ENCODE measurements at places on chromosomes 3 and 15.

DNA sequence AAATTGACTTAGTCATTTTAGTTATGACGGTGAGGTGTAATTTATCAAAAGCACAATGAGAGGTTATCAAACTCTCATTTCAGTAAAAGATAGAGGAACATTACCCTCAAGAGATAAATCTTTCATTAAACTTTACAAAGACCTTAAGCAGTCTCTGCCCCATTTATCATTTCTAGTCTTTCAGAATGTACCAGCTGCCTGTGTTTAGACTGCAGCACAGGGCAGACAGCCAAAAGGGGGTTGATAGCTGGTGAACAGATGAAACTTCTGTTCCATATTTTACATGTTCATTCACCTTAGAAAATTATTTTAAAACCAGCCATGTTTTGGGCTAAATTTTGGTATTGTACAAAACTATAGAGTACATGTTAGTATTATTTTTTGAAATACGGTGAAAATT, 514.6 kb upstream of the CNTN3 start:
- DNase-seq, result no peak
- no peak overlapping the region for H3K27ac ChIP-seq
- no peaks in the 10 kb centered on the region for H3K27me3 ChIP-seq

DNA sequence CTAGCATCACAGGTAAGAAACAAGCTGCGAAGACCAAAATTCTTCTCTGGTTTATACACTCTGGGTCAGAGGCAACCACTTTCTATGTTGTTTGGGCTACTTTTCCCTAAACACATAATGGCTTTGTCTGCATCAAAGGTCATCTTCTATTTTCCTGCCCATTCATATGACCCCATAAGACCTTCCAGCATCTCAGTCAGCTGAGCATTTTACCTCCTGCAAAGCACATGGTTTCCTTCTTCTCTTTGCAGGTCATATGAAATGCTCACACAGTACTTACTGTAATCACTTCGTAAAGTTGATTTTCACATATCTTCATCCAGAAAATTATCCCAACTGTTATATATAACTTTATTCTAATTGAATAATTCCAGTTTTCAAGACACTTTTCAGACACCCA, 34.8 kb downstream of the LIPC start:
- H3K27me3 ChIP-seq, result no peaks in the 10 kb centered on the region
- DNase-seq, result no peak
- no peak overlapping the region for H3K4me3 ChIP-seq

DNA sequence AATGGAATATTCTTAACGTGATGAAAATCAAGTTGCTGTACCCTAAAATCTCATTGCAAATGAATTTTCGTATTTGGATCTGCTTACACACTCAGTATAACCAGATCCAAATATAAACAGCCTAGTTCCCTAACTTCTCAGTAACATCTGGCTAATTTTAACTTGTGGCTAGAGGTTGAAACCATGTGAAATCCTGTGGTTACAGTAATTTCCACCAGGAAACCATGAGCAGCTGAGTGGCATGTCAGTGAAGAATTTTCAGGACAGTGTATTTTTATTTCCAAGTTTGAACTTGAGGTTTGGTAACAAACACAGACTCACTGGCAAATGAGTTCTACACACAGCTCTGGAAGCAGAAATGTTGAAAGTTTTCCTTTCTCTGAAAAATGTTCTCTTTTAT, 754.1 kb downstream of the NR2F2 start:
- no peak overlapping the region for H3K27ac ChIP-seq
- H3K36me3 ChIP-seq, result no peaks in the 10 kb centered on the region
- H3K4me3 ChIP-seq, result no peak overlapping the region
- H3K4me1 ChIP-seq, result peaks cover 22% of the 10 kb centered on the region

DNA sequence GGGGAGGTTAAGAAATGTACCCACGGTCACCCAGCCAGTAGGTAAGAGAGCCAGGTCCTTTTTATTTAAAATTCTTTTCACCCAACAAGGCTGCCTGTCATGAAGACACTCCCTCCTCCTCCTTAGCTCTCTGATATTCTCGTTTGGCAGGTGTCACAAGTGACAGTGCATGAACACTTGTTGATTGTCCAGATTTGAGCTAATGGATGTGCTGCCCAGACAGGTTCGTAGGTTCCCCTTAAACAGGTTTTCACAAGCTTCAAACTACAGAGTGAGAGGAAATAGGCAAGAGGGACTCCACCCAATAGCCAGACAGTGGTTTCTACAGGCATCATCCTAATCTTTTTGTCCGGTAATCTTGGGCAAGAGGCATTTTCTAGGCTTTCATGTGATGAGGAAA, 32.2 kb downstream of the ATP13A4 start:
- no peak overlapping the region for H3K4me3 ChIP-seq
- H3K27ac ChIP-seq, result no peak overlapping the region
- no peak for DNase-seq
- no peaks in the 10 kb centered on the region for H3K36me3 ChIP-seq
- peaks cover 11% of the 10 kb centered on the region for H3K27me3 ChIP-seq

DNA sequence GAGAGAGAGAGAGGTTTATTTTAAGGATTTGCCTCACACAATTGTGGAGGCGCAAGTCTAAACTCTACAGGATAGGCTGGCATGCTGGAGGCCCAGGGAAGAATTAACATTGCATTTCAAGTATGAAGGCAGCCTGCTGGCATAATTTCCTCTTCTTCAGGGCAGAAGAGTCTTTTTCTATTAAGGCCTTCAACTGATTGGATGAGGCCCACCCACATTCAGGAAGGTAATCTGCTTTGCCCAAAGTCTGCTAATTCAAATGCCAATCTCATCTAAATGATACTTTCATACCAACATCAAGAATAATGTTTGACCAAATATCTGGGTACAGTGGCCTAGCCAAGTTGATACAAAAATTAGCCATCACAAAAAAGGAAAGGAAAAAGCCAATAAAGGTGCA, 258.1 kb upstream of the MDFIC2 start:
- no peak overlapping the region for H3K27ac ChIP-seq
- no peak overlapping the region for H3K4me3 ChIP-seq
- DNase-seq, result no peak
- no peaks in the 10 kb centered on the region for H3K4me1 ChIP-seq

DNA sequence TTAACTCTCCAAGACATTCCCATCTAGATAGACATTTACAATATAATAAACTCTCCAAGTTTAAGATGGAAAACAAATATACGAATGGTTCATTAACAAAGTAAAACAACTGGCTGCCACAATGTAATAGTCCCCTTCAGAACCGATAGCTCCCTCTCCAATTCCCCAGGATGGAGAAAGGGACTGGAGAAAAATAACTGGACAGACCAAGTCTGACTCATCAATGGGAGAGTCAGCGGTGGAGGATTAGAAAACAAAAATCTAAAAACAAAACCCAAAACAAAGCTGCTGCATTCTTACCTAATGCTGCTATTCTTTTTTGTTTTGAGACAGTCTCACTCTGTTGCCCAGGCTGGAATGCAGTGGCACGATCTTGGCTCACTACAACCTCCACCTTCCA, 468.1 kb downstream of the SHQ1 start:
- H3K27me3 ChIP-seq, result no peaks in the 10 kb centered on the region
- H3K4me3 ChIP-seq, result no peak overlapping the region
- H3K4me1 ChIP-seq, result peaks cover 26% of the 10 kb centered on the region
- peaks cover 6% of the 10 kb centered on the region for H3K36me3 ChIP-seq
- DNase-seq, result no peak

DNA sequence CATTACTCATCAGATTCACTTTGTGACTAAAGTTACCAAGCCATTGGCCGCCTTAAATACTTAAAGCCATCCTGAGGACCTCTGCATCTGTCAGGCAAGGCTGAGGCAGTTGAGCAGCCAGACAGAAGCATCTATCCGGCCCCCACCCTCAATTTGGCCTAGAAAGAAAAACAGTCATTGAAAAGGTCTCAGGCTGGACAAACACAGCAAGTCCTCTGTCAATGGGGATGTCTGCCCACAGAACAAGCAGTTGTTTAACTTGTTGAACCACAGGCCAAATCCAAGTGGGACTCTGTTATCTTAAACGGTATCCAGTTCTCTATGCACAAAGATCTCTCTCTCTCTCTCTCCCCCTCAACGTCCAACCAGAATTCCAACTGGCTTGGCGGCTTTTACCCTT, 2.8 kb downstream of the ZIC4 start:
- no peak for DNase-seq
- H3K4me3 ChIP-seq, result no peak overlapping the region
- H3K27ac ChIP-seq, result no peak overlapping the region
- H3K36me3 ChIP-seq, result no peaks in the 10 kb centered on the region

DNA sequence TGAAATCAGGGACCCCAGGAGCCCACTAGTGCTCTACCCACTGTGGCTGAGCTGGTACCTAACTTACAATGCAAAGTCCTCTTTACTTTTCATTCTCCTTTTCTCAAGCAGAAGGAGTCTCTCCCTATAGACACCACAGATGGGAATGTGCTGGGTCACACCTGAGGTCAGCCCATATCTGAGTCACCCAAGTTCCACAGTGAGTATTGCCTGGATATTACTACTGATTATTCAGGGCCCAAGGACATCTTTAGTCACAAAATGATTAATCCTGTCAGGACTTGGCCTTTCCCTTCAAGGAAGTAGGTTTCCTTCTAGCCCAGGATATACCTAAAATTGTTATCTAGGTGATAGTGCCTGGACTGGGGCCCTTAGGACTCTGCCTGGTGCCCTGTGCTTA, 1305.2 kb downstream of the SI start:
- no peak overlapping the region for H3K4me3 ChIP-seq
- H3K4me1 ChIP-seq, result no peaks in the 10 kb centered on the region
- DNase-seq, result no peak

DNA sequence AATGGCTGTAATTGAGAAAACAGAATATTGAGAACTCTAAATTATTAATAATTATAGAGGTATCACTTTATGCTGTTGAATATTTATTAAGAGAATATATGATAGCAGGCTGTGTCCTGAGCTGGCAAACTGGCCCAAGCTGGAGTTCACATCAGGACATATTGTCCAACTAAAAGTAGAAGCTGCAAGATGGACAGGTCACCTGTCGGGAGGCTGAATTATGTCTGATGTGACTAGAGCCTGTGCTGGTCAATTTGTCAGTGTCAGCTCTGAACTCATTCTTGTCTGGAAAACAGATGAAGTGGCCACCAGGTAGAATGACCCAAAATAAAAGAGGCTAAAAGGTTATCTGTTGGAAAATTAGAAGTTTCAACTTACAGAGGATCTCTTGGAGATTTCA, 392.2 kb downstream of the LRTM1 start:
- no peaks in the 10 kb centered on the region for H3K36me3 ChIP-seq
- H3K27ac ChIP-seq, result no peak overlapping the region
- H3K4me3 ChIP-seq, result no peak overlapping the region
- peaks cover 77% of the 10 kb centered on the region for H3K27me3 ChIP-seq
- DNase-seq, result no peak

DNA sequence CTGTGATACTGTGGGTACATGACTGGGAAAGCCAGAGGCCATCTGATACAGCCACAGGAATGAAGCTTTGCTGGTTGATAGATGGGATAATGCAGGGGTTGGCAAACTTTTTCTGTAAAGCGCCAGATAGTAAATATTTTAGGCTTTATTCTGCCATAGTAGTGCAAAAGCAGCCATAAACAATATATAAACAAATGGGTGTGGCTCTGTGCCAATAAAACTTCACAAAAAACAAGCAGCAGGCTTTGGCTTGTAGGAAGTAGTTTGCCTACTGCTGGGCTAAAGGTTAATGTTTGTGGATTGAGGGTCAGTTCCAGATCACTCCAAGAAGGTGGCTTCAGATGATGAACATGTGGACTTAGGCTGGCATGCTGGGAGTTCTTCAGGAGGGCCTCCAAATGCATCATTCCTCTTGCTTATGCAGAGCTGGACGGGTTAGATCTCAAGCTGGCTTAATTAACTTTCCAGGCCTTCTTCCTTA, 305.7 kb downstream of the RPLP1 start:
- no peak overlapping the region for H3K4me3 ChIP-seq
- H3K27ac ChIP-seq, result no peak overlapping the region
- peaks cover 13% of the 10 kb centered on the region for H3K4me1 ChIP-seq

GRCh38 chr3:172622156-172622555, 88.7 kb downstream of the NCEH1 start:
- DNase-seq, result no peak
- no peaks in the 10 kb centered on the region for H3K36me3 ChIP-seq
- no peaks in the 10 kb centered on the region for H3K27me3 ChIP-seq
- H3K27ac ChIP-seq, result no peak overlapping the region
- no peak overlapping the region for H3K4me3 ChIP-seq

GRCh38 chr3:54481606-54482365, 359.4 kb downstream of the CACNA2D3 start:
- H3K27me3 ChIP-seq, result peaks cover 19% of the 10 kb centered on the region
- H3K27ac ChIP-seq, result no peak overlapping the region
- DNase-seq, result no peak
- no peak overlapping the region for H3K4me3 ChIP-seq

DNA sequence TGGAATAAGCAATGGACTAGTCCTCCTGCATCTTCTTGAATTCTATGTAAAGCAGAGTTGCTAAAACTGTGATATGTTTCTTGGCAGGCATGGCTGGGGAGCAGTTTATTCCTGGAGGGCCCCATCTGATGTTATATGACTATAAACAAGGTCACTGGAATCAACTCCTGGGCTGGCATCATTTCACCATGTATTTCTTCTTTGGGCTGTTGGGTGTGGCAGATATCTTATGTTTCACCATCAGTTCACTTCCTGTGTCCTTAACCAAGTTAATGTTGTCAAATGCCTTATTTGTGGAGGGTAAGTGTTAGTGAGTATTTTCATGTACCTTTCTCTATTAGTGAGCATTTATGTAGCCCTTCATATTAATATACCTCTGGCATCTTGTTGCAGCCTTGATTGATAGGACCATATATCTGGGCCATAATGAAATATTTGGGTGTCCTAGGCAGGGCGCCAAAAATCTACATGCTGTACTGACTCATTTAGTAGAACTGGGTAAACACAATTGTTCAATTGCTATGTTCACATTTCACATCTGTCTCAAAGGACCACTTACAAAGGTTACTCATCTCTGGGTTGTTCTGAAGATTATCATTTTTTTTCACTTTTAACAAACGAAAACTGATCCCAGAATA, 52.6 kb upstream of the ADGRG7 start:
- H3K4me1 ChIP-seq, result peaks cover 11% of the 10 kb centered on the region
- no peak overlapping the region for H3K27ac ChIP-seq
- H3K36me3 ChIP-seq, result peaks cover 7% of the 10 kb centered on the region
- no peak for DNase-seq
- no peak overlapping the region for H3K4me3 ChIP-seq

DNA sequence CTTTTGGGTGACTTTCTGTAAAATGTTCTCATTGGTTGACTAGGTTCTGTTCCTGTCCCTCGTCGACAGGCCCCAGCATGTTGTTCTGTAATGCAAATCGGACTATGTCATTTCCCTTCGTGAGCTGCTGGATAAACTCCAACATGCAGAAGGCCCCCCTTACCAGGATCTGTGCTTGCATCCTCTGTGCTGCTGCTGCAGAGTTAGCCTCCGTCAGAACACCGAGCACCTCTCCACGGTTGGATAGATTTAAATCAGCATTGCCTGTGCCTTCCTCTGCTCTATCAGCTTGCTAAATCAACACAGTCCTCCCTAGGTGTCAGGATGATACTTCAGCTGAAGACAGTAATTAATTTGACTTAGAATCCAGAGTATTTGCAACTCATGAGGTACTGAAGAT, 12.7 kb upstream of the MINDY4B start:
- peaks cover 24% of the 10 kb centered on the region for H3K27me3 ChIP-seq
- no peak for DNase-seq
- H3K4me1 ChIP-seq, result no peaks in the 10 kb centered on the region
- no peak overlapping the region for H3K27ac ChIP-seq
- H3K4me3 ChIP-seq, result no peak overlapping the region
- H3K36me3 ChIP-seq, result no peaks in the 10 kb centered on the region

GRCh38 chr3:139577346-139577745, 37.8 kb upstream of the RBP1 start:
- H3K27me3 ChIP-seq, result no peaks in the 10 kb centered on the region
- no peak for DNase-seq
- no peak overlapping the region for H3K27ac ChIP-seq
- H3K4me1 ChIP-seq, result peaks cover 23% of the 10 kb centered on the region
- H3K36me3 ChIP-seq, result peaks cover 14% of the 10 kb centered on the region
- H3K4me3 ChIP-seq, result no peak overlapping the region

All from mesothelial cell of epicardium (in vitro differentiated cells).